D721Med (cell line): ENCODE measurements at places on chromosomes 2 and 18.

DNA sequence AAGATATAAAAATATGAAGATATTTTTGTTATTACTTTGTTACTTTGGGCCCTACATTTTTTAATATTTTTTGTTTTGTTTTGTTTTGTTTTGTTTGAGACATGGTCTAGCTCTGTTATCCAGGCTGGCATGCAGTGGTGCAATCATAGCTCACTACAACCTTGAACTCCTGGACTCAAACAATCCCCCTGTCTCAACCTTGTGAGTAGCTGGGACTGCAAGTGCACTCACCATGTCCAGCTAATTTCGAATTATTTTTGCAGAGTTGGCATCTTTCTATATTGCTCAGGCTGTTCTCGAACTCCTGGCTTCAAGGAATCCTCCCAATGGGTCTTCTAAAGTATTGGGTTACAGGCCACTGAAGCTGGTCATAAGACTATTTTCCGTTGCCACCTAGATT lies 603.6 kb upstream of the PIK3C3 start:
- DNase-seq = no peak

- DNase-seq = no peak
Measured at GRCh38 chr2:11556101-11556806, 22.4 kb downstream of the GREB1 start.

- no peak for DNase-seq
Measured at GRCh38 chr2:1249897-1250687, 163.2 kb upstream of the TPO start.

- no peak for DNase-seq
Measured at GRCh38 chr2:194054313-194054712, 1602.7 kb upstream of the SLC39A10 start.

GRCh38 chr2:2018713-2019410 lies 274.5 kb upstream of the PXDN start:
- DNase-seq = no peak
